AG10803 (cell line): ENCODE measurements at places on chromosomes 2 and 18.
A peak's percentile ranks its signal among the peaks of the same experiment; 100 is the strongest.

GRCh38 chr2:232320443-232320803 is 58.1 kb upstream of the ALPP start:
- no peak for DNase-seq

- DNase-seq: peak; percentile 11
Observed at GRCh38 chr2:20781656-20782265, 41.1 kb downstream of the LDAH start.

GRCh38 chr2:129729646-129730045 is 249.8 kb upstream of the RAB6C start:
- DNase-seq: no peak

DNA sequence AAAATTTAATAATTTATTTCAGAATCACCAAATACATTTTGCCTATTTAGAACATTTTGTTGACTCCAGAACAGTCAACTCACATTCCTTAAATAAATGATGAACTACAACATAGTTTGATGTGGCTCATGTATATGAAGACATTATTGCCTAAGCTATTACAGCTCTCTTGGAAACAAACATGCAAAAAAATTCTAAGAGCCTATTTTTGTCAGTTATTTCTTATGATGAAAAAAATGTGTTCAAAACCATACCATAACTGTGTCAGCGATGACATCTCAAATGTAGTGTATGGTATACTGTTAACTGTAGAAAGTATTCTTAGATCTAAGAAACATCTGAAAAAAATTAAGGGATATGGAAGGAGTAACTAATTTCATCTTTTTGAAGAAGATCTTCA is 6.3 kb upstream of the EMILIN2 start:
- no peak for DNase-seq

- DNase-seq: no peak
Observed at GRCh38 chr2:3217646-3218045, 160.0 kb downstream of the EIPR1 start.

DNA sequence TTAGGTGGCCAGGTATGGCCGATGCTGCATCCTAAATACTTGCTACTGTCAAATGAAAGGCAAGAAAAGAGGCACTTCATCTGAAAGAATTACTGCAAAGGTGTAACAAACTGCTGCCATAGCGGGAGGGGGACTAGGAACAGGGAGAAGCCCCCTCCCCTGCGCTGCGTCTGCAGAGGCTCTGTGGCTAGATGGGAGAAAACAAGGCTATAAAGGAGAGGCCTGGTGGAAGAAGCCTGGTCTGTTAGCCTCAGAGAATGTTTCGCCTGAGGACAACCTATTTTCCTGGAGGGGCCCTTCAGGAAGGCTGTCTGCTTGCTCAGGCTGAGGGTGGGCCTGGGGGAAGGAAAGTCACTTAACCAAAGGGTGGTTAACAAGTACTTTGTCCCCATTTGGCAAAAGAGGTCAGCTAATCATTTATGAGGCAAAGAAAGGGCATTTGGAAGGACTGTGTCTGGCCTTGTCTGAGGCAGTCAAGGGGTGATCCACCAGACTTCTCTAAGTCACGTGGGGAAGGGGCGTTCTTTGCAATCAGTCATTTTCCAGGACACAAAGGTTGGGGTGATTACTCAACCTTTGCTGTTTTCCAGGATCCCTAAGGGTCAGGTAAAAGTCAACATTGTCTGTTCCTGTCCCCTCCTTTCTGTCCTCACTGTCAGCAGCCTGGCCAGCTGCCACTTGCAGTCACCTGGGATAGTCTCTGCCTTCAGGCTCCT is 103.0 kb upstream of the TMEM200C start:
- DNase-seq: no peak

DNA sequence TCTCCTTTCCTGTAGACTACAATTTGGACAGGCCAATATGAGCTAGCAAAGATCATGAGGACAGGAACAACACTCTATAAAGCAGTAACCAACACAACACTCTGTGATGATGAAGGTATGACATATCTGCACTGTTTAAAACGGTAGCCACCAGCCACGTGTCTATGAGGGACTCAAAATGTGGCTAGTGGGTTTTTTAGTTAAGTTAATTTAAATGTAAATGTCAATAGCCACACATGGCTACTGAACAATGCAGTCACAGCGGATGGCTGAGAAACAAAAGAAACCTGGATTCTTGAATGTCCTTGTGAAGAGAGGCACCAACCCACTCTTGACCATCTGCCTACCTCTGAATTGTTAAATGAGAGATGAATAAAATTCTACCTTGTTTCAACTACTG is 33.9 kb downstream of the FANCL start:
- DNase-seq: no peak

DNA sequence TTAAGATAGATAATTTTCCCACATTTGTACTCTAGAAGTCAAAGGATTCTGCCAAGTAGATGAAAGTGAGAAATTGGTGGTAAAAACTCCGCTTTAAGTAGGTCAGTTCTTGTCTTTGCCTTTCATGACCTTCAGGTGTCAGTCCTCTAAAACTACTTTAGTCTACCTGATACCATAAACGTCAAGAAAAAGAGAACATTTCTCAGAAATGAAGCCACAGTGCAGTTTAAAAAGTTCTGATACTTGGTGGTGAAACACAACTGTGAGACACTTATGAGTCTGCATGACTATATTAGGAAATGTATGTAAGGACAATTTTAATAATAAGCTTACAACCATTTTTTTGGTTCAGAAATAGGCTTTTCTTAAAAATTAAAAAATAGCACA is 583.3 kb downstream of the SATB2 start:
- no peak for DNase-seq

DNA sequence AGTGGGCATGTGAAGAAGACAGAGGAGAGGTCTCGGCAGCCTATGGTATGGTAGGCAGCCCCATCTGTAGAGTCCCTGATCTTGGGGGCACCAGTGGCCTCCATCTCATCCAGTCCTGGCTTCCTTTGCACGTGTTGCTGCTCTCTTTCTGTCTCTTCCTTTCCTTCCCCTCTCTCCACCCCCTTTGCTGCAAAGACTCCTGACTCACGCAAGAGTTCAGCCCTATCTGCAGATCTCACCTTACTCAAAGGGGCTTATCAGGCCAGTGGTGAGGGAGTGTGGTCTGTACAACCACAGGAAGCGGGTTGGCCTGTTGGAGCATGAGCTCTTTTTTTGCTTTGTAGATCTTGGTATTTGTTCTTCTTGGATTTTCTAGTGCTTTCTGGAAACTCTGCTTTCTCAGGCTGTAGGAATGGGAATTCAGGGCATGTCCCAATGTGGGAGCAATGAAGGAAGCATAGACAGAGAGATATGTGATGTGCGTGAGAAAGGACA is 14.6 kb upstream of the NT5DC4 start:
- no peak for DNase-seq

DNA sequence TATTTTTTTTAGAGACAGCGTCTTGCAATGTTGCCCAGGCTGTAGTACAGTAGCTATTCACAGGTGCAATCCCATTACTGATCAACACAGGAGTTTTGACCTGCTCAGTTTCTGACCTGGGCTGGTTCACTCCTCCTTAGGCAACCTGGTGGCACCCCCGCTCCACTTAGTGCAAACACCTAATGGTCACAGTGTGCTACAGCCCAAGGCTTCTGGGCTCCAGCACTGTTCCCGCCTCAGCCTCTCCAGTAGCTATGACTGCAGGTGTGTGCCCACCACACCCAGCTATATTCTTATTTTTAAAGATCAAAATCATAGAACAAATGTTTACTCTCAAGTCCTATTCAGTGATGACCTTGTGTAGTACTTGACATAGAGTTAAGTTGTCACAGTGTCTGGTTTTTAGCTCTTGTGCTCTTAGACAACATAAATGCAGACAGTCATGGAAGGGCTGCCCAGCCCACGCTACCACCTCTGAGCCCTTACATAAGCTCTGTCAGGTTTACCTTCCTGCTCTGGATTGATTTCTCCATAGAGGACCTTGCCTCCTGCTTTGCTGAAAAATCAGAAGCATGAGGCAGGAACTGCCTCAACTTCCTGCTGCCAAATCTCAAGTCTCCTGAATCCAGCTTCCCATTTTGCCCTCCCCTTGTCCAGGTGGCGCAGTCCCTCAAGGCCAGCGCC is 82.2 kb upstream of the SLC1A4 start:
- DNase-seq: no peak

GRCh38 chr2:11901351-11902069 is 155.1 kb downstream of the LPIN1 start:
- no peak for DNase-seq

DNA sequence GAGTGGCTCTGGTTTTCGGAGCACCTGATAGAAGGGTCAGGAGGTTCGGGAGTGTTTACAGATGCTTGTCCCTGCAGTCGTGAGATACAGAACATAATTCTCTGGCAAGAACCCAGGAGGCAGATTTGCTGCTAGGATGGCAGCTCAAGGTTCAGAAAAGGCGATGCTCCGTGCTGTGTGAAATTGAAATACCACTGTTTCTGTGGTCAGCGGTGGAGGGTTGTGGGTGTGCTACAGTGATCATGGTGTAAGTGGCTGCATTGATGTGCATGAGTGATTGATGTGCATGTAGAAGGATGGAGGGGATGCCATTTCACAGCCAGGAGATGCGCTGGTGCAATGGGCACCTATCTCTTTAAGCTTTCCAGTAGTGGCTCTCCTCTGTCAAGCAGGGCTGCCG is 322.1 kb downstream of the GALR1 start:
- no peak for DNase-seq

- no peak for DNase-seq
Observed at GRCh38 chr2:99127981-99128380, 13.5 kb upstream of the C2orf15 start.

DNA sequence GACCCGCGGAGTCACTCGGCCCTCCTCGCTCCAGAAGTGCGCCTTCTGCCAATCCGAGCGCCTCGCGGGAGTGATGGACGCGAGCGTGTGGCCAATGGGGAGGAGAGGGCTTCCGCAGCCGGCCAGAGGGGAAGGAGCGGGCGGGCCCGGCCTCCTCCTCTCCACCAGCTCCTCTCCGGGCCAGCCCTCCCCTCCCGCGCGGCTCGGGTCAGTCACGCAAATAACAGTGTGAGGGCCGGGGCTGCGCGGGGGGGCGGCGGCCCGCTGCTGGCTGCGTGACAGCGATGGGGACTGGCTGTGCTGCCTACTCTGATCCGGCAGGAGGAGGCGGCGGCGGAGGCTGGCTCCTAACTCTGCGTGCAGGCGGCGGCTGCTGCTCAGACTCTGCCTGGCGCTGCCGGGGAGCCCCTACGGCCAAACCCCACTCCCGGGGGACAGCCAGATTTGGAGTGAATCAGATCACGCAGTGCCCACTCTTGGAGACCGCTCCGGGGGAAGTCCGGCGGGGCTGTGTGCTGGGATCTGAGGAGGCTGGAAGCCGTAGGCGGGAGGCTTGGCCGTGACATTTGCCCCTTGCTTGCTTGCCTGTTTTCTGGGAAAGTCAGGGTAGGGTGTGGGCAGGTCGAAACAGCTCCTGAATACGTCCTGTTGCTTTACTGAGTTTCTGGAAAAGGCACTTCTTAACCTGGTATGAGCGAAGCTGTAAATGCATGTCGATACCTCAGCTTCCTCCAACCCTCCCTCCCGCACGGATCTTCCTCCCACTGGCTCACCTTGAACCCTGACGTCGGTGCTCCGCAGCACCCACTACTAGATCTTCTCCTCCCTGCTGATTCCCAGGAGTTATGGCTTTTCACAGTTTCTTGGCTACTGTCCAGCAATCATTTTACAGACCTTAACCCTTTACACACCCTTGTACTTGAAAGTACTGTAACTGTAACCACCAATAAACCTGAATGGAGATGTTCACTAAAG is 97.9 kb upstream of the SERTAD2 start:
- no peak for DNase-seq

DNA sequence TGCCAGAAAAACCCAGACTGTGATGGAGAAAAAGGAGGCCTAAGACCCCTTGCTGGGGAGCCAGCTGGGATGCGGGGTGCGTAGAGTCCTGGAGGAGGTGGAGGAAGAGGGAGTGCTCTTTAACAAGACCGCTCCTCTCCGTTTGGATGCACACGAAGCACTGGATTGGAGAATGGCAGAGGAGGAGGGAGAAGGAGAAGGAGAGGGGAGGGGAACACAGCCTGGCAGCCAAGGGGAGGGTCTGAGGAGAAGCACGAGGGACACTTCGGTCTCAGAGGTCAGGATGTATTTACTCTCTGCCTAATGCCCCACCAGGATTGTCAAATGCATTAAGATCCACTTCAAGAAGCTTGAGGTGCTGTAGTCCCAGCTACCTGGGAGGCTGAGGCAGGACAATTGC is 42.0 kb upstream of the SLC35G4 start:
- DNase-seq: no peak
